NCI-H2171 (cell line): ENCODE measurements at places on chromosomes 16 and 17.

DNA sequence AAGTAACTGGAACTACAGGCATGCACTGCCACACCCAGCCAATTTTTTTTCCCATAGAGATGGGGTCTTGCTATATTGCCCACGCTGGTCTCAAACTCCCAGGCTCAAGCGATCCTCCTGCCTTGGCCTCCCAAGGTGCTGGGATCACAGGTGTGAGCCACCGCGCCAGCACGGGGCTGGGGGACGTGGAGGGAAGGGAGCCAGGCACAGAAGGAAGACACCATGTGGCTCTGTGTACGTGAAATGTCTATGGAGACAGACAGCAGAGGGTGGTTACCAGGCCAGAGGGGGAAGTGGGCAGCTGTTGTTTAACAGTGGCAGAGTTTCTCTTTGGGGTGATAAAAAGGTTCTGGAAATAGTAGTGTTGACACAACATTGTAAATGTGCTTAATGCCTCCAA lies 4.6 kb upstream of the PIEZO1 start:
- DNase-seq: no peak

DNA sequence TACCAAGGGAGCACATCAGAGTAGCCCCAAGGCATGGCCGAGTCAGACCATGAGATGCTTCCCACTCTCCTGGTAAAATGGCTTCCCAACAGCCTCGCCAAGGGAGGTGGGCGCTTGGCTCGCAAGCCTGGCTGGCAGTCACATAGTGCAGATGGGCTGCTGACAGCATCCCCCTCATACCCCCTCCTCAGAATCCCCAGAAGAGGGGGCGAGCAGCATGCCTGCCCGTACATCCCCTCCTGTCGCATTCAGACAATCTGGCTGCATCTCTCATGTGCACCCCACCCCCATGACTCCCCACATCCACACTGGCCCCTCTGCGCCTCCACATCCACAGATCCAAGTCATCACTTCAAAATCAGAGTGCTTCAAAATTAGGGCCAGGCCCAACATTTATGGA lies 54.0 kb upstream of the CES5A start:
- no peak for DNase-seq

- no peak for DNase-seq
Measured at GRCh38 chr16:30395992-30396585, 869 bp downstream of the ZNF48 start.

DNA sequence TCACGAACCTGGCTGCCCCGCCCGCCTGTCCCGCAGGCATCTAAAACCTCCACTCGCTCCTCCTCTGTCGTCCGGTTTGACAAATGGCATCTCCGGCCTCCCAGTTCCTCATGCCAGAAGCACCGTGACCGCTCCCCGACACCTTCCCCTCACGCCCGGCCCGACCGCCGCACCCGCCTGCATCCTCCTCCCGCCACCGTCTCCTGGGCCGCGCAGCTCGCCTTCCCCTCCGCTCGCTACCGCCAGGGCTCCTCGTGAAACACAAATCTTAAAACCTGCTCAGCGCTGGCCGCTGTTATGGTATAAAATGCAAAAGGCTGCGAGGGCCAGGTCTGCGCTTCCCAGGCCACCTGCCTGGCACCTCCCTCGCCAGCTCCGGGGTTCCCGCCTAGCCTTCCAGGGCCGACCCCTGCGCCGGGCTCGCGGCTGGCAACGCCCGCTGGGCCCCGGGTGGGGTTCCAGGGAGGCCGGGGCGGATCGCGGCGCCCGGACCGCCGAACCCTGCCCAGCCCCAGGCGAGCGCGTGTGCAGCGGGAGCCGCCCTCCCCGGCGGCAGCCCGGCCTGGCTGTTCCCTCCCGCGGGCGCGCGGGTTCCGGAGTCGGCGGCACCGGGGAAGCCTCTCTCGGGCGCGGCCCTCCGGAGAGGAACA lies 488 bp downstream of the SPSB3 start:
- peak; percentile 21 for DNase-seq

GRCh38 chr17:77011173-77012011 lies 129.4 kb upstream of the SEC14L1 start:
- DNase-seq: peak; percentile 10

GRCh38 chr16:55251151-55251550 lies 72.9 kb upstream of the IRX6 start:
- DNase-seq: no peak

GRCh38 chr17:57420734-57421717 lies 164.7 kb downstream of the MSI2 start:
- DNase-seq: peak; percentile 78

GRCh38 chr17:40319651-40320540 lies 10.9 kb downstream of the RARA start:
- DNase-seq: no peak
